SHP77 treated with DMSO at 0.1 percent for 48 hours (cell line): ENCODE measurements at places on chromosomes 12 and 14.

- DNase-seq = no peak
Observed at GRCh38 chr12:92550661-92551060, 152.1 kb upstream of the PLEKHG7 start.

- no peak for DNase-seq
Observed at GRCh38 chr14:96050482-96050881, 11.3 kb downstream of the C14orf132 start.

- no peak for DNase-seq
Observed at GRCh38 chr12:10186299-10186698, 7.5 kb downstream of the TMEM52B start.

DNA sequence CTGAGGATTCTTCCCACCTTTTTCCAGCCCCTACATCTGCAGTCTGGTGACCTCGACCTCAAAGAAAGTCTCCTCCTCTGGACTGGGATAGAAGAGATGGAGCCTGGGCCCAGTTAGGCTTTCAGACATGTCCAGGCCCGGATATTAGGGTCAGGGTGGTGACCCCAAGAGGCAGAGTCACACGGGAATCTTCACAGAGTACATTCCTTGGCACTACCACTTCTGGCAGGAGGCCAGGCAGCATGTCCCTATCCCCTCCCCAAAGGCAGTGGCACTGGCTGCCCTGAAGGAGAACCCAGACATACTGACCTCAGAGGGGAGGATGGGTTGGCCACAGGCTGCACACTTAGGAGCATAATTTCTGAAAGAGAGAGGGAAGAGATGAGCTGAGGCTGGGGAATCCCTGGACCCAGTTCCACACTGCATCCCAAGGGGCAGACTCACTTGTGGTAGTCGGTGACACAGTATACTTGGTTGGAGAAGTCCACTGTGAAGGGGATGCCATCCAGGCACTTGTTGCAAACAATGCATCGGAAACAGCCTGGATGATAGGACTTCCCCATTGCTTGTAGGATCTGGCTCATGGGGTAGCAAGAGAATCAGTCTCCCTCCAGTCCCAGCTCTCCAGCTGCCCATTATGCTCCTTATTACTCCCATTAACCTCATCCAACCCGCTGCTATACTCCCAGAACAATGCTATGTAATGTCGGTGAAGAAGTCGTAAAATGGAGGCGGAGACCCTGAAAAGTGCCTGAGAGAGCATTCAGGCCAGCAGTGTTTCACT lies 7.6 kb downstream of the AJUBA start:
- DNase-seq = no peak

- no peak for DNase-seq
Observed at GRCh38 chr12:104122298-104122697, 15.7 kb downstream of the NFYB start.

GRCh38 chr12:105574056-105574715 lies 243.7 kb downstream of the C12orf75 start:
- DNase-seq = no peak

GRCh38 chr12:132354211-132354981 lies 25.0 kb upstream of the GALNT9 start:
- DNase-seq = no peak

DNA sequence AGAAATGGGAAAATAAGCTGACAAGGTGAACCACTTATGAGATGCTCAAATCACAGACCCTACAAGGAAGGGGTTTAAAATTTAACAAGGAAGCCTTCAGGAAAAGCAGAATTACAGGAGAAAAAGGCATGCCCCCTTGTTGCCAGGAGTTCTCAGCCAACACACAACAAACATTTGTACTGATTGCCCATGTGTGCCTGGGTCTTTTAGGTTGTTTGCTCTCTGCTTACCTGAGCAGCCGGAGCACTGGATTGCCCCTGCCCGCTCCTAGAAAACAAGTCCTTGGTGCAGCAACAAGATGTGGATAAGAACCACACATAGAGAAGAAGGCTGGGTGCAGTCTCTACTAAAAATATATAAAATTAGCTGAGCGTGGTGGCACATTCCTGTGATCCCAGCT lies 3.4 kb downstream of the DRAM1 start:
- no peak for DNase-seq

DNA sequence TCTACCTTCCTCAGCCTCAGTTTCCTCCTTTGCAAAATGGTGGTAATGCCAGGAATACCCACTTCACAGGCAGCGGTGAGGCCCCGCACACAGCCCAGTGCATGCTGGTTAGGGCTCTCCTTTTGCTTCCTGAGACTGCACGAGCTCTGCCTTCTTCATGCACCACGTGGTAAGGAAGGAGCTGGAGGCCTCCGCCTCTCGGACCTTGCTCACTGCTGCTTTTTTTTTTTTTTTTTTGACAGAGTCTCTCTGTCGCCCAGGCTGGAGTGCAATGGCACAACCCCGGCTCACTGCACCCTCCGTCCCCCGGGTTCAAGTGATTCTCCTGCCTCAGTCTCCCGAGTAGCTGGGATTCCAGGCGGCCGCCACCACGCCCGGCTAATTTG lies 18.1 kb downstream of the TAMALIN start:
- no peak for DNase-seq

DNA sequence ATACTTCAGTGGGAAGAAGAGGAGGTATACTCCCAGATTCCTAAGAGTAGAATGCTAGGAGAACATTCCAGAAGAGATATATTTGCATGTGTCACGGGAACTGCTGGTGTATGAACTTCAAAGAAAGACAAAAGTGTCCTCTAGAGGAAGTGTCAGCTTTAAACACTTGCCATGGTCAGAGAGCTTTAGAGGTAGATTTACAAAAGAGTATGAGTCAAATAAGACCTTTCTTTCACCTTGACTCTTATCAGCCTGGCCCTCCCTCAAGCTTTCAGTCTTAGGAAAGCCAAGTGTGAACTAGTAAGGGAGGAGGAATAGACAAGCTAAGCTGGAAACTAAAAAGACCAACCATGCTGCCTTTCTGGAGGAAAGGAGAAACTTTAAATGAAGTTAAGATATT lies 34.7 kb downstream of the COX8C start:
- DNase-seq = no peak

DNA sequence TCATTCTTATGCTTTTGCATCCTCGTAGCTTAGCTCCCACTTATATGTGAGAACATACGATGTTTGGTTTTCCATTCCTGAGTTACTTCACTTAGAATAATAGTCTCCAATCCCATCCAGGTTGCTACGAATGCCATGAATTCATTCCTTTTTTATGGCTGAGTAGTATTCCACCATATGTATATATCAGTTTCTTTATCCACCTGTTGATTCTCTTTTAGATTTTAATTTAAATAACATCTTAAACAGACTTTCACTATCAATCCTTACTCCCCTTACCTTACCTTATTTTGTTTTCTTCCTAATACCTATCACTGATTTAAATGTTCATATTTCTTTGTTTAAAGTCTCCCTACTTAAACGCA lies 488 bp upstream of the FBXW8 start:
- no peak for DNase-seq

DNA sequence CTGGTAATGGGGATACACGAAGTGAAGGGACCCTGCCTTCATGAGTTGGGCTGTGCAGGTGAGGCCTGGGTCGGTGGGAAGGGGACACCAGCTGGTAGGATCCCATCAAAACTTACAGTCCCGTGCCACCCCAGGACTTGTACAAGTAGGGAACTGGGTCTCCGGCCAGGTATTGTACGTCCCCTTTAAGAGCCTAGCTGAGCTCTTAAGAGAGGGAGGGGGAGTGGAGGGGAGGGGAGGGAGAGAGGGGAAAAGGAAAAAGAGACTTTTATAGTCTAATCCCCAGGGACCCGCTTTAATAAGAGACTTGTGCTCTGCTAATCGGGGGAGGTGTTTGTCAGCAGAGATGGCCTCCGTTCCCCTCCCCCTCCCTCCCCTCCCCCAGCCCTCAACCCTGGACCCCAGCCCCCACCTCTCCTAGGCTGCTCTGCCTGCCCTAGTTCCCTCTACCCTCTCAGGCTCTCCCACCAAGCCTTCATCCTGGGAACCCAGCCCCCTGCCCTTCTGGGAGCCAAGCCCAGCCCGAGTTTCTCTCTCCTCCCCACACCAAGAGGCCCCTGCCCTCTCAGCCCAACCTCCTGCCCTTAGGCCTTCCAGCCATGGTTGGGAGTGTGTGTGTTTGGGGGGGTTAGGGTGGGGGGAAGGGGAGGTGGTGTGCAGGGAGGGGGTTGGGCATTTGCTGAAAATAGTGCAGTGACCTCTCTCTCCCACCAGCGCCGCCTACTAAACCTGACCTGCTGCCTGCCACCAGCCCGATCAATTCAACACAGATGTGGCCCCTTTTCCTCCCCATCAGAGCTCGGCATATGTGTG lies 2.6 kb downstream of the GDF11 start:
- DNase-seq = no peak

- no peak for DNase-seq
Observed at GRCh38 chr14:35854696-35855270, 28.6 kb downstream of the BRMS1L start.

GRCh38 chr12:132027636-132028035 lies 77.9 kb downstream of the EP400 start:
- DNase-seq = no peak

DNA sequence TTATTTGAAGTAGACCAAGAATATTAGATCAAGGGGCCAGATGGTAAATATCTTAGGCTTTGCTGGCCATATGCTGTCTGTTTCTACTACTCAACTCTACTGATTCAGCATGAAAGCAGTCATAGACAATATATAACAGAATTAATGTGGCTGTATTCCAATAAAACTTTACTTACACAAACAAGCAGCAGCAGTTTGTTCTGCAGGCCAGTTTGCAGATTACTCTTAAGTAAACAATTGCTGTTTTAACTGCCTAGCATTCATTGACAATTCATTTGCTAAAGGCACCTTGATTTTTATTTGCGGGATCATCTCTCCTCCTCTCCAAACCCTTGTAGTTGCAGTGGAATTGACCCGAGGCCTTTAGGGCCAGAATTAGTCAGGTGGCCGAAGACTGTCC lies 94.1 kb upstream of the GARIN6 start:
- peak; percentile 2 for DNase-seq

- DNase-seq = no peak
Observed at GRCh38 chr12:66244446-66244845, 55.4 kb downstream of the IRAK3 start.

DNA sequence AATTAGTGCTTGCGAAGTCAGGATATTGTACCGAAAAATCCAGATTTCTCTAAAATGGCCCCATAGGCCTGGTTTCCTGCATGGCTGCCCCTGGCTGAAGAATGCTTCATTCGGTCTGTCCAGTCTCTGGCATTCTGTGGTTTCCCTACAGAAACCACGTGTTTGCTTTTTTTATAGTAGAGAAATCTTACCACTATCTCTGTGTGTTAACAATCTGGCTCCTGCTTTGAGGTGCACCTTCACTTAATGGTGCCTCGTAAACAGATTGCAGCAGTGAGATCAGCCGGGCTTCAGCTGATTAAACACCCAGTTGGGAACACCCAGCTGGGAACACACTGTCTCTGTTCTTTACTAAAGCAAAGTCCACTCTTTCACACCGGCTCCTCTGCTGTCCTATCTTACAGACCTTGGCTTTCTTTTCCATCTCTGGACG lies 6.7 kb upstream of the DNAAF2 start:
- DNase-seq = no peak
